ENCODE measurements at places on chromosomes 3 and 15. TPM values are rescaled to one million over a fixed set of nuclear protein-coding genes. Genes with fewer than 3 reads are reported as not detected.

GRCh38 chr3:188230962-188231361, 77.0 kb downstream of the LPP start:
- DNase-seq: no peak

DNA sequence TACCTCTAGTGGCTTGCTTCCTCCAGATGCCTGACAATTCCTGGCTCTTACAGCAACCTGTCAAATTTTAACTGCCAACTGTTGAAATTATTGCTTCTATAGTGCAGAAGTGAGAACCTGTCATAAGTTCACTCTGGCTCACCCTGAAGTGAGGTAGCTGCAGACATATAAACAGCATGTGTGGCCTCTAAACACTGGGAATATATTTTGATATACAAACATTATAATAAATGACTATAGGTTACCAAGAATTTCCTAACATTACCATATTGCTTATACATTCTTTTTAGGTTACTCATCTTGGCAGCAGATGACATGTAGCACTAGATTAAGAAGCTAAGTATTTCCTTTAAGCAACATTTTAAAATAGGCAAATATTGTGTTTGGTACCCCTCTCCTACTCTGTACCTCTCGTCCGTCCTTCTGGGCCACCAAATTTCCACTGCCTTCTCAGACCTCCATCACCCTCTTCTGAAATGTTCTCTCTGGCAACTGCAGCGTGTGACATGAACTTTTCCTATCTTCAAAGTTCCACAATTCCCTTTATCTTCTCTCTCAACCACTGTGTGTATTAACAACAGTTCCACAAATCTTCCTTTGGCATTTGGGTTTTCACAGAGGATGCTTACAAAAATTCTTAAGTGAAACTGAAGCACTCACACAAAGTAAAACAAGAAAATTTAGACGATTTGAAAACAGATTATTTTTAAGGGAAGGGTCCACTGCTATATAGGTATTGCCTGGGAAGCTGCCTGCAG, 15.3 kb upstream of the XXYLT1 start:
- DNase-seq: no peak

GRCh38 chr3:177554895-177555759, 357.8 kb upstream of the TBL1XR1 start:
- DNase-seq: no peak

GRCh38 chr3:133855772-133856171, 39.9 kb downstream of the RAB6B start:
- no peak for DNase-seq

DNA sequence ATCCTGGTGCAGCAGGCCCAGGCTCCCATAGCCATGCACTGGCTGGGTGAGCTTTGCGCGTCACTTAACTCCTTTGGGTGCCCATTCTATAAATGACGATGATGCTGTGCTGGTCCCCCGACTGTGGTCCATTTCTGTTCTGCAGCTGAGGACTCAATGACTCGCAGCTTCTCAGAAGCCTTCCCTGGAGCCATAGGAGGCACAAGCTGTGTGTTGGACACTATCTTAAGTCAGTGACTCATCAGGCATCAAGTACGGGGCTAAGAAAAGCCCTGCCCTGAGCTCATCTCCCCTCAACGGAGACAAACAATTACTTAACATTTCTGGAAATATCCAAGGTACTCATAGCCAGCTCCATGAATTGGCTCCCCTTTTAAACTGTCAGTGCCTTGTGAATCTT, 13.8 kb upstream of the MUSTN1 start:
- DNase-seq: no peak

The THRB gene
- not detected for total RNA-seq

The BNC1 gene
- not detected for total RNA-seq

Measured in activated naive CD4-positive, alpha-beta T cell treated with anti-CD3 and anti-CD28 coated beads, Interleukin-2, amount 50 U/mL, for 72 hours (primary cell).